ENCODE measurements at places on chromosomes 3 and 15.

DNA sequence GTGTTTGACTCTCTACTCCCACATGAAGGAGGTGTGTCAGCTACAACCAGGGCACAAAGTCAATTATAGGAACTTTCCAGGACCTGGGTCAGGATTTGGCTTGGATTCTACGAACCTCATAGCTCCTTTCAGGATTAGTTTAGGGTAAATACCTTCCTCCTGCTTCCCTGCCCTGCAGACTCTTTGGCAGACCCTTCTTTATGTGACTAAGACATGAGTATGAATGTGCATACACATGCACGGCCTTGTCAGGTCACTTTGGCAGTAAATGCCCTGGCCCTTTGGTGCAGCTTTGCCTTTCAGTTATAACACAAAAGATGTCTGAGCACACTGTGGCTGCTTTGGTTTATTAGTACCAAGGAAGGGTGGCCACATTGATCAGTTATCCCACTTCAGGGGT, 68.9 kb downstream of the GHSR start:
- no peak for DNase-seq

DNA sequence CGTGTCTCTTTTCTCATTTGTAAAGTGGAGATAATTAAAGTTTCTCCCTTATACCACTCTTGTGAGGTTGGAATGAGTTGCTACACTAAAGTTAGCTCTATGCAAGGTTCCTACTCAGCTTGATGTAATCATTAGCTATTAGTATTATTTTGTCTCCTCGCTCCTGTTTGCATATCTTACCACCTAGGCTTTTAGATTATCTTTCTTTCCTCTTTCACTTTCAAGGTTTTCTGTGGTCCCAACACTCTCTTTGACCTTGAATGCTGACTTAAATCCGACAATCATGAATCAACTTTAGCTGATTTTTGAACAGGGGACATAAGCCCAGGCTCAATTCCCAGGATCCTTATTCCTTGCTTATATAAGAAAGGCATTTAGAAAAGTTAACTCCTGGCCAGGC, 769.7 kb upstream of the GRM7 start:
- DNase-seq, result no peak

DNA sequence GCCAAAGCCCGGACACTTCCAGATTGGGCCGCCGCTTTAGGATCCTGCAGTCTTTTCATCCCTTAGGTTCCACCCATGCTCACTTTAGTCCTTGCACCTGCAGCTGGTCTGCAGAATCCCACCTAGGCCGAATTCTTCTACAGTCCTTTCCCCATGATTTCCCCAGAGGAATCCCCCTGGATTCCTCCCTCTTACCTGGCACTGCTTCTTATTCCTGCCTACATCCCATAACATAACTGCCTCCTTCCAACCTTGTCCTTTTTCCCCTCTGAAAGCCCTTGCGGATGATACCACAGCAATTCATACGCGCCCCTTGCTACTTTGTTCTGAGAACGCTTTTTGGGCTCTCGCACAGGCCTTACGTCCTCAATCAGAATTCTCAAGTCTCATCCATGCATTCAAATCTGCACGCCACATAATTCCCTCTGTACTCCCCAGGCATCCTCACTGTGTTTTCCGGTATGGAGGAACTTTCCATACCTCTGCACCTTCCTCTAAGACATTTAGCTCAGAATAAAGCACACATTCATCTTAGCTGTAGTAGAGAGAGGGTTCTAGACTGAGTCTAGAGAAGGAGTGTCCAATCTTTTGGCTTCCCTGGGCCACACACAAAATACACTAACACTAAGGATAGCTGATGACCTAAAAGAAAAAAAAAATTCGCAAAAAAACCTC, 619 bp downstream of the EIF2AK4 start:
- DNase-seq, result no peak

DNA sequence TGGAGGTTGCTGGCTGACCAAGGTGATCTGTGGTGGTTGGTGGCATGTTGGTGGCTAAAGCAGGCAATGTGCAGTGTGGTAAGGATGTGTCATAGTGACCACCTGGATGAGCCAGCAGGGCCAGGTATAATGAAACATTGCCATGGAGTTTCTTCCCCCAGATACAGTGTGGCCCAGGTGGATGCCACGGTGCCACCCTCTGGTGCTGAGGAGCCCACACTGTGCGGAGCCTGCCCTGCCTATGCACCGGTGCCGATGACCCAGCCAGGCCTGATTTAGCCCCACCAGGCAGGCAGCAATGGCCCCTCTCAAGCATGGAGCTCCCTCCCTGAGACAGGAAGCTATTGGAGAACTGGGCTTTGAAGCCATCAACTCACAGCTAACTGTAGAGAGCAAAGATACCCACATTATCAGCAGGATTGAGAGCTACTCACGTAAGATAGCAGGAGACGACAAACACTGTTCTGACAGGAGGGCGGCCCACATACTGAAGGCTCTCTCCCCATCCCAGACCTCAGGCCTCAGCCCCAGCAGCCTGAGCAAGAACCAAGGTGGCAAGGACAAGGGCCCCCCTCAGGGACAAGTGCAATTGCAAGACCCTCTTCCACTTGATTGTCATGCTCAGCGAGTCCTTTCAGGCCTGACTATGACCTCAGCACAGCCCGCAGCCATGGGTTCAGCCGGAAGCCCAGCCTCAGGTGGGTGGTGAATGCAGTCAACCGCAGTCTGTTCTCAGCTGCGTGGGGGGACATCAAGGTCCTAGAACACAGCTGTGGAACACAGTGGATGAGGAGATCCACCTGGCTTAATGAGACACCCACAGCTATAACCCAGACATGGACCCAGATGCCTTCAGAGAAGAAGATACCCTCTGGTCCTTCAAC, 82.8 kb upstream of the CDV3 start:
- DNase-seq, result no peak

- no peak for DNase-seq
Measured at GRCh38 chr15:75827691-75828090, 15.6 kb upstream of the UBE2Q2 start.

DNA sequence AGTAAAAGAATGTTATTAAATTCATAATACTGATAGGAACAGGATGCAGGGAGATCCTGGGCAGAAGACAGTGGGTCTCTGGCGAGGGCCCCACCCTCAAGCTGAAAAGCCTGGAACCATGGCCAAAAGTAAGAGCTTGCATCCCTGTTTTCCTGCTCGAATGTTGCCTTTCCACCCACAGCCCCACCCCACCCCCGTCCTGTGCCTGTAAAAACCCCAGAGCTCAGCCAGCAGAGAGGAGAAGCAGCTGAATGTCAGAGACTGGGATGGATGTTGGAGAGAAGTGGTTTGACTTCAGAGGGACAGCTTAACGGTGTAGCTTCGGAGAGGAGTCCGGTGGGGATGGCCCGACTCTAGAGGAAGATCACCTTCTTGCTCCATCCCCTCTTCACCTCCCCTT, 207.9 kb downstream of the ROBO2 start:
- DNase-seq, result no peak

- no peak for DNase-seq
Measured at GRCh38 chr15:56053046-56053400, 59.6 kb upstream of the NEDD4 start.

DNA sequence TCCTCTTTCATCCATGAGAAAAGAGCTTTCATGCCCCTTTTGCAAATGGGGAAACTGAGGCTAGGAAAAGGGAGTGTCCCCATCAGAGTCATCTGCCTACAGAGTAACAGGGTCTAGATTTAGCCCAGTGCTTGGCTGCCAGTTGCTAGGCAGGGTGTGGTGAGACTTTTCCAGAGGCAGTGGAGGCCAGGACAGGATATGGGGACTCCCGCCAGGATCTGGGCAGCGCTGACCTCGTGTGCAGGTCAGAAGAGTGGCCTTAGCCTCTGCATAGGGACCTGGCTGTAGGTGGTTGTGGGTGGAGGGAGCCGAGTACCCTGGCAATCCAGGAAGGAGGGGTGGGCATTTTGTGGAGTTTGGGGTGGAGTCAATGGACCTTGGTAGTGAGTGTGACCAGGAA, 4.2 kb downstream of the PLXNA1 start:
- DNase-seq, result no peak

- no peak for DNase-seq
Measured at GRCh38 chr3:9826815-9827573, 16.8 kb downstream of the RPUSD3 start.

DNA sequence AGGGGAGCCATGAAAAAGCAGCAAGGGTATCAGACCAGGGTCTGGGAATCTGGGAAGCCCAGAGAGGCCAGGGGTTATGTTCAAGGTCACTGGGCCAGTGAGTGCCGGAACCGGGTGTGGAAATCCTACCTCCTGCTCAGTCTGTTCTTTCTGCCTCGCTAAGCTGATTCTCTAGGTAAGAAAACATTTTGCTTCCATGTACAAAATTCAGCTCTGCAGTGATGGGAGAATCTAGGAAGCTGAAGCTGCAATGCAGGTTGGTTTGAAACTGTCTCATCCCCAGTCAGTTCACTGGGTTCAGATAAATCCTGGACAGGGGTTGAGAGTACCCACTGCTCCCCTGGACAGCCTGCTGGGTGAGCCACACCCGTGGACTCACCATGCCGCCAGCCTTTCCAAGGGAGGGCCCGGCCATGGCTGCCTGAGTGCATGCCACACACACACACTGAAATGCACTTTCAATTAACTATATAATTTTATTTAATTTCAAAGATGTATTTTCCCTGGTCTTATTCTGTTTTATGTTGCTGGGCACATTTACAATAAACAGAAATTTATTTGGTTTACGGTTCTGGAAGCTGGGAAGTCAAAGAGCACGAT, 108.4 kb downstream of the CORO2B start:
- DNase-seq, result no peak

All from AG04449 (cell line).